ENCODE measurements at places on chromosomes 7 and 10.

- DNase-seq, result no peak
Measured at GRCh38 chr7:79050603-79051002, 402.9 kb downstream of the MAGI2 start.

- no peak for DNase-seq
Measured at GRCh38 chr7:125661-126060, 66.7 kb upstream of the FAM20C start.

GRCh38 chr7:74173866-74174605 lies at the start of gene EIF4H:
TSS of gene EIF4H (plus strand) at chr7:74174356. CDS start at chr7:74174384, 28 bp downstream.
- peak; percentile 96 for DNase-seq

GRCh38 chr10:32131388-32131787 lies 75.2 kb upstream of the KIF5B start:
- no peak for DNase-seq

- no peak for DNase-seq
Measured at GRCh38 chr7:108613147-108613948, 43.7 kb downstream of the DNAJB9 start.

GRCh38 chr10:22427101-22427500 lies 81.8 kb downstream of the SPAG6 start:
- DNase-seq, result no peak
